GM10248 (cell line): ENCODE measurements at places on chromosomes 3 and 15.

GRCh38 chr3:184593220-184593927, 31.8 kb downstream of the EPHB3 start:
- DNase-seq = no peak

DNA sequence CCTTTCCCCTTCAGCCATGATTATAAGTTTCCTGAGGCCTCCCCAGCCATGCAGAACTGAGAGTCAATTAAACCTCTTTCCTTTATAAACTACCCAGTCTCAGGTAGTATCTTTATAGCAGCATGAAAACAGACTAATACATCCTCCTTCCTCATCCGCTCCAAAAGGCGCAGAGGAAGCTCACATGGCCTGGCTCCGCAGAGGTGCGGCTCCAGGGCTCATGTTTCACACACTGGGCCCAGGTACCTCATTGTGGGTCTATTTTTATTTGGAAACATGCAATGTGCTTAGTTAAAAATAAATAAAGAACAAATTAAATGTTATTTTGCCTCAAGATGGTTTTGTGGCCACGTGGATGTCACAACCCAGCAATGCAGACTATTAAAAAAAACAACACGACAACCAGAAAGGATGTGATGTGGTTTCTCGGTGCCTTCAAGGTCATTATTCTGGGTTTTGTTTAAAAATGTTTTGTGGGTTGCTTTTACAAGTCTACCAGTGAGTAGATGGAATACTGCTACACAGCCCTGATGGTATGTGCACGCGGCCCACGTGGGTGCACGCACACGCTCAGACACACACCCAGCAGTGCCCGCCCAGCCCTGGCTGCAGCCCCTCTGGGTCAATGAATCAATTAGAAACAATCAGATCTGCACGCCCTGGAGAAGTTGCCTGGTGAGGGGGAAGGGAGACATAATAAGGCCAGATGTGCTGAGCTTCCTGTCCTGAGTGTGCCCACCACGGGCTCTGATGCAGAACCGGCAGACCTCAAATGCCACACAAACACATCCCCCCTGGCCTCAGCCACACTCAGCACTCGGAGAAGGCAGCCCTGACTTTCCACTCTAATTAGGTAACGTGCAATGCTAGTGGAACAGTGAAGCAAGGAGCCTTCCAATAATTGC, 140.1 kb downstream of the ADAMTS17 start:
- no peak for DNase-seq

DNA sequence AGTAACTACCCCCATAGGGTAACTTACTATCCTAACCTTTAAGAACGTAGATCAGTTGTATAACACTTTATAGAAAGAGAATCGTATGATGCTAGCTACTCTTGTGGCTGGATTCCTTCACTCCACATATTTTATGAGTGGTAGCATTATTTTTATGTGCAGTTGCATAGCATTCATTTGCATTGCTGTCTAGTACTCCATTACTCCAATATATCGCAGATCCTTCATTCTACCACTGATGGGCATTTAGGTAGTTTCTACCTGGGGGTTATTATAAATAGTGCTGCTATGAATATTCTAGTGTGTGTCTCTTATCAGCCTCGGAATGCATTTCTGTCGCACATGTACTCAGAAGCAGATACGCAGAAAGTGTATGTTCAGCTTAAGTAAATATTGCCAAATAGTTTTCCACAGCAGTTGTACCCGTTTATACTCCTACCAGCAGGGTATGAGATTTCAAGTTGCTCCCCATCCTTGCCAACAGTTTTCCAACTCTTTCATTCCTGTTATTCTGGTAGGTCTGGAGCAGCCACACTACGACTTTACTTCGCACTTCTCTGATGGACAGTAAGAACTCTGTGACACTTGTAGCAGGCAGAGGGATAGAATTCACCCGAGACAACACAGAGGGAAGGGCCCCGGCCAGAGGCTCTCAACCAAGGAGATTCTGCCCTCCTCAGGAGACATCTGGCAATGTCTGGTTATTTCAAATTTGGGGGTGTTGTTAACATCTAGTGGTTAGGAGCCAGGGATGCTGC, 9.8 kb upstream of the VGLL4 start:
- no peak for DNase-seq

- DNase-seq = no peak
Observed at GRCh38 chr15:101384276-101384675, 89.2 kb upstream of the SNRPA1 start.

DNA sequence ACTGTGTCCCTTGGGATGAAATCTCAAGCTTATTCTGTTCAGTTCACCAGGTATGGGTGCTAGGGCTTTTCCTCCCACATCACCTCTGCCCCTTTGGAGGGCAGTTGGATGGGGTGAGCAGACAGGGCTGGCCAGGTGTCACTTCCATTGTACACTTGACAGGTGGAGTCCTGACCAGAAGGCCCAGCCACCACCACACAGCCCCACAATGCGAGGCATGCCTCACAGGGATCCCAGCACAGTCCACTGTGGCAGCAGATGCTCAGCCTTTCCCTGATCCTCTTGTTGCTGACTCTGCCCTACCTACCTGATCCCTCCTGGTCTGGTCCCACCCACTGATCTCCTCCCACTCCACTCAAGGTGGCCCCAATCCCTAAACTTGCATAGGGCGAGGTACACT, 88.2 kb downstream of the ANP32A start:
- DNase-seq = no peak

DNA sequence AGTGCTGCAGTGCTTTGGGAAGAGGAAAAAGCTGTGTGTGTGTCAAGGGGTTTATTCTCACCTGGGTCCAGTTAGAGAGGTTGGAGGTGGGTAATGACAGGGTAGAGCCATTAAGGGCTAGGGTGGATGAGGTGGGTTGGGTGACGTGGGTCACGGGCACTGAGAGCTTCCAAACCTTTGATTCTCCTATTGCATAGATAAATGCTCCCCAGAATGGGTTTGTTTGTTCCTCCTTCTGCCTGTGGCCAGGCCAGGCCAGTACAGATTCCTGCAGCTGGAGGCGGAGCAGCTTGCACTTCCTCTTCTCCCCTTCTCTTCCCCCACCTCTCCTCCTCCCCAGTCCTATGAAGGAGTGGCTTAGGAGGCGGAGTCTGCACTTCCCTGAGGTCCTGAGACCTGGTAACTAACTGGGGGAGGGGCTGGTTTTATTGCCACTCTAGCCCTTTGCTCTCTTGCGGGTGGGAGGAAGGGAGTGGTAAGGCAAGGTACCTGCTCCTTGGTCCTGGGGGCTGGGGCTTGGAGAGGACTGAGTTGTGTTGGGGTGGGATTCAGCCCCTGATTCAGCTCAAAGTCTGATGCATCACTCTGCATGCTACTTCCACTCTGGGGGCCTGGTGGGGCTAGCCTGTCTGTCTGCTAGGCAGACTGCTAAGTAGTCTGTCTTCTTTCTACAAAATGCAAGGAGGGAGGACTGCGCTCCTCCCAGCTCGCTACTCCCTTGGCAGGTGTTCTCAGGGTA, 3.5 kb downstream of the SPINT1 start:
- DNase-seq = peak; percentile 81
